T-helper 1 cell (primary cell): ENCODE measurements at places on chromosomes 7 and 10.
A peak's percentile ranks its signal among the peaks of the same experiment; 100 is the strongest.

GRCh38 chr10:124647421-124648130 is 96.6 kb downstream of the FAM53B start:
- DNase-seq, result peak; percentile 89

DNA sequence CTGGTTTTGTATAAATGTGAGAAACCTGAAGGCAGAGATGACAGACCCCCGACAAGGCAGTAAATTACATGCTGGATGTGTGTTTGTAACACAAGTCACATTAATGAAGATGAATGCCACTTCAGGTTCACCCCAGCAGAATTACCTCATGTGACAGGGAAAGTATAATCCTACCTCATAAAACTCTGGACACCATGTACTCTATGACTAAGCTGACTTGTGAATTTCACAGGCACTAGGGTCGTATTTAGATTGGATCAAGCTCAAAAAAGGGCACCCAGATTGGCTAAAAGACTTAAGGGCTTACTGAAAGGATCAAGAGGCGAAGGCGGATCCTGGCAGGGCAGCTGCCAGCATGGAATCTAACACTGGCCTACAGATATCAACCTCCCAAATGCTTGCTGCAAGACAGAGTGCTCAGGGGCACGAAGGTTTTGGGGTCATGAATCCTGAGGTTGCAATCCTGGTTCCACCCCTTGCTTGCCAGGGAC is 161.4 kb downstream of the PIP4K2A start:
- DNase-seq, result no peak

DNA sequence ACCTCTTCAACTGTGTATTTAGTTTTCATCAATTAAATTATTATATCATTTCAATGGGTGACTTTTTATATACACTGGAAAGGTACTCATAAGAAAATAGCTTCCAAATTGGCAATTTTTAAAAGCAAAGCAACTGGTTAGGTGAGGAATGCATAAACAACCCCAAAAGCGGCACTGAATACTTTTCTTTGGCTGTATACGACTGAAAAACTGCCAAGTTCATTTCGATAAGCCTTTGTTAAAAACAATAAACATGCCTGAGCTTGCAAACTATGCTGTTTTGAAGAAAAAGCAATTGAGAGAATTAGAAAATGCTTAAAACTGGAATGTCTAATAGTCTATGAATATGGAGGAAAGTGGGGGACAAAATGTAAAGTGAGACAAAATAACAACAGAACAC is 2.9 kb downstream of the SLC16A12 start:
- no peak for DNase-seq

- no peak for DNase-seq
These were observed 45.3 kb upstream of the PDLIM1 start for GRCh38 chr10:95335933-95336699.

GRCh38 chr10:94104316-94105000 is 110.7 kb downstream of the PLCE1 start:
- DNase-seq, result no peak

DNA sequence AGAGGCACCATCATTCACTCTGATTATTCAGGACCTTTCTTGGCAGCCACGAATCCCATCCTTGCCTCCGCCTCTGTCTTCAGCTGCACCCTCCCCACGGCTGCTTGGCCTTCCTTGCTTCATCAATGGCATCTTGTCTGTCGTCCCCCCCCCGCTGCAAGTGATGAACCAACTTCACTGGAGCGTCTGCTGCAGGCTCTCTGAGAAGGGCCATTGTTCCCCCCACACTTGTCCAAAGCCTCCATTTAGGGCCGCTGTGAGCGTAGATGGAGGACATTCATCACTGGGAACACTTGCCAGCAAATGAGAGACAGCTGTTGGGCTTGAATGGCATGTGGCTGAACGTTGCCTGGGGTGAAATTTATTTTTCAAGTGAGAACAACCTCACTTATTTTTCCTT is 20.1 kb downstream of the AFAP1L2 start:
- no peak for DNase-seq

- DNase-seq, result no peak
These were observed 26.4 kb downstream of the KIAA1549 start for GRCh38 chr7:138954545-138955475.

DNA sequence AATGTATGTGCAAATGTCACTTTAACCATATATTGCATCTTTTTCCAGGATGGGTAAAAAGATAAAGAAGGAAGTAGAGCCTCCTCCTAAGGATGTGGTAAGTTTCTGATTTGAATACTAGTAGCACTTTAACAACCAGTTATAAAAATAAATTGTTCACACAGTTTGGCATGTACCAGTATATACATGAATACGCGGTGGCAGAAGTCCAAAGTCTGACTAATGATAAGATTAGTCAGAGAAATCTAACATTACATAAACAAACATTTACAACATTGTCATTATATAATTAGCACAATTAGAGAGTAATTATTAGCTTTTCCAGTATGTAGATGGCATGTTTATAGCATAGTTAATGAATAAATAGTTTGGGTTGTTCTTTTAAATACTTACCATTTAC is 4.1 kb downstream of the ARMC3 start:
- no peak for DNase-seq

DNA sequence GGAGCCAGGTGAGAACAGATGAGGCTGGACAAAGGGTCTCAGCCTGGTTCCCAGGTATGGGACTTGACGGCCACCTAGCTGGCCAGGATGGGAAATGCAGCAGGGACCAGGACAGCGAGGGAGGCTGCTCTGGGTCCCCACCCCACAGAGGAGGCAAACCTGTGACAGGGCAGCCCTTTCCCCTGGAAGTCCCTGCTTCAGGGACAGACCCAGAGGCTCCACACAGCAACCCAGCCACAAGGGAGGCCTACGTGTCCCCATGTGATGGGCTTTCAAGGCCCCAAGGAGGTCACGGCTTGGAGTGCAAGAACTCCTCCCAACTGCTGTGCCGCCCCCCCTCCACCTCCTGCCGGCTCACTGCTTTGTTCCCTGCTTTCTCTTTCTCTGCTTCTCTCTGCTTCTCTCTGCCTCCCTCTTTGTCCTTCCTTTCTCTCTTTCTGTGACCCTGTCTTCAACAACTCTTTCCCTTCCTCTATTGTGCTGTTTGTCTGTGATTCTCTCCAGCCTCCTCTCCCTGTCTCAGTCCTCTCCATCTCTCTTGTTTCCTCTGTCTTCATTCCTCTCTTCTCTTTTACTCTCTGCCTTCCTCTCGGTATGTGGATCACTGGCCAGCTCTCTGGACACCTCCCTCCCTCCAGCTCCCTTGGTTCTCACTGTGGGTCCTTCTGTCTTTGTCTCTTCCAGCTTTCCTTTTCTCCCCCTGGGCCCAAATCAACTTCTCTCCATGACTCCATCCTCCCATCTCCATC is 9.6 kb upstream of the EIF5AL1 start:
- DNase-seq, result no peak

GRCh38 chr10:79383974-79384606 is 36.8 kb downstream of the PPIF start:
- no peak for DNase-seq
